Activated T-helper 9 cell treated with anti-CD3 and anti-CD28 coated beads, Interleukin-2, amount 50 U/mL, for 16 hours (primary cell): ENCODE measurements at places on chromosomes 5 and 9.

GRCh38 chr9:88749420-88749819 is 214.4 kb downstream of the NXNL2 start:
- DNase-seq: no peak

DNA sequence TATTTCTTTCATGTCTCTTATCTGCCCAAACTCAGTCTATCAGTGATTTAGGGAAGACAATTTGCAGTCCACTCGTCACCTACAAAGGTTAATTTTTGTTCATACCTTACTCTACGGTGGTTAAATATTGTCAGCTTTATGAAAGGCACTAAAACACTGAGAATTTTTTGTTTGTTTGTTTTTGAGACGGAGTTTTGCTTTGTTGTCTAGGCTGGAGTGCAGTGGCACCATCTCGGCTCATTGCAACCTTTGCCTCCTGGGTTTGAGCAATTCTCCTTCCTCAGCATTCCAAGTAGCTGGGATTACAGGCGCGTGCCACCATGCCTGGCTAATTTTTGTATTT is 26.4 kb upstream of the TXN start:
- no peak for DNase-seq

GRCh38 chr9:91727316-91727861 is 222.6 kb downstream of the ROR2 start:
- no peak for DNase-seq

DNA sequence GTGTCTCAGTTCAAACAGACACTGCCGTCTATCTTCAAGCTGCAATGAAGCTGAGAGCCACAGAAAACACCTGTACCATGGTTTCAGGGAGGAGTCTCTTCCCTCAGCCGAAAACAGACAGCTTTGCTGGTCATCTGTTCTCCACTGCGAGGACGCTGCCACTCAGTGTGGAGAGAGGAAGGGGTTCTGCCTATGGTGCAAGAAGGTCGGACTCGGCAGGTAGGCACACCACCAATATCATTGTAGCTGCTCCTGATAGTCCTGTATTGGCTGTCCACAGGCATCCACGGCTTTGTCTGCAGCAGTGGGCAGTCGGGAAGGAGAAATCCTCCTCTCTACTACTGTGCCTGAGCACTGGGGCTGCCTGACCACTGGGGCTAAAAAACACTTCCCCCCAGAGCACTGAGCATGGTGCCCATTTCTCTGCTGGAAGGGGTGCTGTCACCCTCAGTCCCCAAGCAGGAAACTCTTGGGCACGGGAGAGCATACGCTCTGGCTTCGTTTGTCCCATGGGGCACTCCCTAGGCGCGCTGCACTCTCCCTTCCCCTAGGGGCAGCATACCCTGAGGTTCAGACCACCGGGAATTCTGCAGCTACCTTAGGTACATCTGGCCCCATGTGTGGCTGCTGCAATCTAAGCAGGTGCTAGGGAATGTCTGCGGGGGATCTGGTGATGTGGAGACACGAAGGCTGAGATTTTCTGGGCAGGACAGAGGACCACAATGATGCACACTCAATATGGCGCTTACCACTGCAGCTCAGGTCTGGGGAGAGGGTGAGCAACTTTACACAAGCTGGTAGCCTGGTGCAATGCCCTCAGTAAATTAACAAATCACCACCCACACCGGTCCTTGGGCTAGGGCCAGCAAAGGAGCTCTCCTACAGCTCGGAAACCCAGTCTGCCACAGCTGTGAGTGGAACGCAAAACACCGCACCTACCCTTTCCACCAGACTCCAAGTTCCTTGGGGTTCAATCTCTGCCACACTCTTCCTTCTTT is 880.9 kb upstream of the SEMA6A start:
- no peak for DNase-seq

DNA sequence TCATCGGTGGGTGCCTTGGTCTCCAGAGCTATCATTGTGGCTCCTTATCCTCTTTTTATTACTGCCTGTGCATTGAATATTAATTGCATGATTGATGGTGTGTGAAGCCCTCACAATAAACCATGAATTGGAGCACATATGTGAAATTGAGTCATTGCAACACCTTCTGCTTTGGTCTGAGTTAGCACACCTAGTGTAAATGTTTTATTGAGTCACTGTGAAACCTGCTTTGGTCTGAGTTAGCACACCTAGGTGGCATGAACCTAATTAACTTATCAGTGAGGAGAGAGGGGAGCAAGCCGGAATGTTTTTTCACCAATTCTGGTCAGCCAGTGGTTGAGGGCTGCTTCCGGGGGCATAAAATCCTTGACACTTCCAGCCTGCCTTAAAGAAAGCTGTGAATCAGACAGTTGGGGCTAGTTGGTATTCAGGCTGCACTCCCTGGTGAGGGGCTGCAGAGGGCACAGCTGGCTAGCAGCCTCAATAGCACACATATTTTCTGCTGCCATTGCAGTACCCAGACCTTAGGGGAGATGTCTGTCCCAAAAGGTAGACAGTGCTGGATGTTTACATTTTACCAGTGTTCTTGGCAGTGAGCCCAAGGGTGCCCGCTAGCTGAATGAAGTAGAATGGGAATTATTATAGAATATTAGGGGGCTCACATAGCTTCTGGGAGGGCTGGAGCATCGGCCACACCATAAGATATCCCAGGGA is 76.5 kb upstream of the GOLM1 start:
- no peak for DNase-seq

- DNase-seq: no peak
These were observed 169.0 kb downstream of the DOCK2 start for GRCh38 chr5:169805937-169806700.

GRCh38 chr5:154686490-154686889 is 68.7 kb upstream of the LARP1 start:
- DNase-seq: no peak

- no peak for DNase-seq
These were observed 94.4 kb downstream of the USP20 start for GRCh38 chr9:129929496-129930125.

DNA sequence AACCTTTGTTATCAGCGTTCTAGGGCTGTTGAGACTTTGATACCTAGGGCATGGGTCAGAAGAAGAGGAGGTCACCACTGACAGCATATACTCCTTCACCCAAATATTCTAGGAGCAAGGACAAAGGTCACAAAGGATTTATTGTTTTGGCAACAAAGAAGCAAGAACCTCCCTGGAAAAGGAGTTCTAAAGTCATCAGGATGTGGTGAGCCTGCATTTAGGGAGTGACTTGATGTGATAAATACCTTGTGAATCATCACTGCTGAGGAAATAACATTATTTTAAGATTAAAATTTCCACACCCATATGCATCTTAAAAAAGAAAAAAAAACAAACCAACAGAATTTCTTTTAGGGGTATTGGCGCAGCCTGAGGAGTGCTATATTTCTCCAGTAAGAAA is 13.9 kb downstream of the IFNA1 start:
- no peak for DNase-seq

- no peak for DNase-seq
These were observed 33.3 kb downstream of the MTRR start for GRCh38 chr5:7902201-7902600.

DNA sequence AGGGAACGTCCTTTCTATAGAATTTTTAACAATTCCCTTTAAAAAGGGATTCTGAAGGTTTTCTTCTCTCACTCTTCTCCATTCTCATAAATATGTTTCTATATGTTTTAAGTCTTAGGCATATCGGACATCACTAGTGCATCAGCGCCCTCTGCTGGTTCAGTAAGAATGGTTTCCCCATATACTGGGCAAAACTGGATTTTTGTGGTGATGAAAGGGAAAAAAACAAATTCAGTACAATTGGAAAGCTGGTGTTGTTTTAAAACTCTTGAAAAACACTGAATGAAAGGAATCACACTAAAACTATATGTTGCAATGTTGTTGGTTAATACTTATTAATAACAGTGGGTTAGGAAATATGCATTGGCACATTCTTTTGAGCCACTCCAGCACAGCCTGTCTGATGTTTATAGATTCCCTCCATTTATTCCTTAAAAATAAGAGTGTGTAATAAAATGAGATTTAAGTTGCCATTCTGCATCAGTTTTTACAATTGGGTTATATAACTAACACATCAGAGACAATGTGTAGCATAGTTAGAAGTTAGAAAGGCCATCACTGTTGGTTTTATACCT is 15.8 kb downstream of the CWC27 start:
- DNase-seq: peak; percentile 41

DNA sequence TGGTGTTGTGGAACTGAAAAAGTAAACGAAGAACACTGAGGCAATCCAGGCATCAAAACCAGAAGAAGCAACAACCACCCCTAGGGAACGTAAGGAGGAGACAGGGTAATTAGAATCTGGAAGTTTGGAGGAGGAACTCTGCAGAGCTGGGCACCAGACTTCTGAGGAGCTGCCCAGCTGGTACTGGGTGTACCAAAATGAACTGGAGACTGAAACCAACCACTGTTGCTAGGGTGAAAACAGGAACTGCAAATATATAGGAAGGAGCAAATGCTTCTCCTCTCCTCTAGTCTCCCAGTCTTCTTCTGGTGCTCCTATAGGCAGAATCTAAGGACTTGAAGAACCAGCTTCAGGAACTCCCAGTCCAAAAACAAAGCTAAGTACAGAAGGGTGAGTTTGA is 189.8 kb downstream of the ELAVL2 start:
- DNase-seq: no peak

GRCh38 chr5:108326982-108327381 is 54.9 kb downstream of the FBXL17 start:
- DNase-seq: no peak

- DNase-seq: no peak
These were observed 252.4 kb upstream of the DAPK1 start for GRCh38 chr9:87245271-87245670.

DNA sequence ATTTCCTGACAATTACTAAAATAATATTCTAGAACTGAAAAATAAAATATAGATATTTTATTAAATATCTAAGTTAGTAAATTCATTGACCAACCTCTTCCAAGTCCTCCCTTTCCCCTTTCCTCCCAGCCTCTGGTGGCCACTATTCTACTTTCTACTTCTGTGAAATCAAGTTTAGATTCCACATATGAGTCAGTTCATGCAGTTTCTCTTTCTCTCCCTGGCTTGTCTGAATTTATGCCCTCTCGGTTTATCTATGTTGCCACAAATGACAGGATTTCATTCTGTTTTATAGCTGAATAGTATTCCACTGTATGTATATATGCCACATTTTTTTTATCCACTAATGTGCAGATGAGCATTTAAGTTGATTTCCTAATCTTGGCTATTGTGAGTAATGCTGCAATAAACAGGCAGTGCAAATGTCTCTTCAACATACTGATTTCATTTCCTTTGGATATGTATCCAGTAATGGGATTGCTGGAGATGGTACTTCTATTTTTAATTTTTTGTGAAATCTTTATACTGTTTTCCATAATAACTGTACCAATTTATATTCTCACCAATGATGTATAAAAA is 52.3 kb downstream of the WDR36 start:
- DNase-seq: no peak

DNA sequence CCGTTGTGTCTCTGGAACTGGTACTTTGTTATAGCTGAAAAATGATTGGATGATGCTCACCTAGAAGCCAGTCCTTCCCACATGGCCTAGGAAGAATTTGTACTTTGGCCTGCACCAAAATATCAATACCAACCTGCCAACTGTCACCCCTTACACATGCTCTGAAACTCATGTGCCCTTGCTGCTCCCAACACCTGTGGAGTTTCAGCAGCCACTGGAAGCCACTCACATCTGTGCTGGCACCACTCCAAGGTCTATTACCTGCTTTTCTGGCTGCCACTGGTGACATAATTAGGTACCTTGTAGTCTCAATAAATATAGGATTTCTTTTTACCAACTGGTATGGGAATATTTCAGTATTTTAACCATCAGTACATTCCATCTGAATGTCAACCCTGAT is 363.6 kb downstream of the SH3GL2 start:
- DNase-seq: no peak

- DNase-seq: no peak
These were observed 189.2 kb upstream of the DMAC1 start for GRCh38 chr9:7988644-7989280.

DNA sequence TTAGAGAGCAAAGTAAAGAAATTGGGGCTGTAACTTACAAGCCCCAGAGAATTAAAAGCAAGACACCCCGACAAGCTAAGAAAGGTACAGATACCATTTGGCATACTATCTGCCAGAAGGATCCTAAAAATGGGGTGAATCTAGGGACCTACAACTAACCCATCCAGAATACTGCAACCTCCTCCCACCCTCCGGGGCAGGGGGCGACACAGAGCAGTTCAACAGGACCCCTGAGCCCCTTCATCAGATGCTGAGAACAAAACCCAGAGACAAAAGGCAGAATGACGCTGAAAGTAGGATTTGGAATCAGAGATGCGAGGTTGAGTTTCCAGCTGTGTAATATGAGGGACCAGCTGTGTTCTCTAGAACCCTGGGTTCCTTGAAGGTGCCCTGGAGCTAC is 71.2 kb downstream of the EPB41L4B start:
- DNase-seq: no peak

DNA sequence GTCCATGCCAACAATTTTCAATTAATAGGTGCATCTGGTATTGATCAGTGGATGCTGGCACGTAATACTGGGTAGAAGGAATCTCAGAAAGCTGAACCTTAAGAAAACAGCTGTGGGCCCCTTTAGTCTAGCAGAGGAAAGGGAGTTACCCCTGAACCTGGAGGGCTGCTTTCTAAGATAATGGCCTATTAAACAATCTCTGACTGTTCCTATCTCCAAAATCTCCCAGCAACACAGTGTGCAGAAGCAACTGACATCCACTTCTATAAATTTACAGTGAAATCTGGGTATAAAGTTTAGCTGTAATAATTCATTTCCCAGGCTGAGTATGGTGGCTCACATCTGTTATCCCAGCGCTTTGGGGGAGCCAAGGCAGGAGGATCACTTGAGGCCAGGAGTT is 198.8 kb downstream of the MAPKAP1 start:
- no peak for DNase-seq

DNA sequence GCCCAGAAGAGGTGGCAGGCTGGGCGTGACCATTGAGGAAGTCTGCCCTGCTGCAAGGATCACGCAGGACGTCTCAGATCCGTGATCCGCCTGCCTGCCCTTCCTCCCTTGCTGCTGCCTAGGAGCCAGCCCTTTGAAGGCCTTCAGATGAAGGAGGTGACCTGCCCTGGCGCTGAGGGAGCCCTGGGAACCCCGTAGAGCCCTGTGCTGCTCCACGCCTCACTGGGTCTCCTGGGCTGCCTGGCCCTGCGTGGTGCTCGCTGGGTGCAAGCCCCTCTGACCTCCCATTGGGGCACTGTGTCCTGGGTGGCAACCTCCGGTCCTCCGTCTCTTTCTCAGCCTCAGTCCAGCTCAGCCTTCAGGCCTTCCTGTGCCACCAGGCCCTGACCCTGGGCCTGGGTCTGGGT is 295.3 kb upstream of the IRX4 start:
- DNase-seq: no peak

GRCh38 chr5:159797261-159797970 is 118.9 kb upstream of the ADRA1B start:
- DNase-seq: no peak

GRCh38 chr5:130287438-130287837 is 383.2 kb downstream of the CHSY3 start:
- DNase-seq: no peak

- no peak for DNase-seq
These were observed 222.7 kb downstream of the PBX3 start for GRCh38 chr9:125969868-125970267.

GRCh38 chr9:38018958-38019602 is 49.9 kb downstream of the SHB start:
- no peak for DNase-seq

- DNase-seq: no peak
These were observed 4.5 kb downstream of the CORO2A start for GRCh38 chr9:98187926-98188325.

- DNase-seq: no peak
These were observed 54.2 kb downstream of the FNBP1 start for GRCh38 chr9:129988607-129989361.

GRCh38 chr5:107639990-107640389 is 30.7 kb downstream of the EFNA5 start:
- DNase-seq: no peak

GRCh38 chr5:91383956-91384300 is 811 bp upstream of the ARRDC3 start:
- no peak for DNase-seq
